ENCODE measurements at places on chromosomes 12 and 14.

- DNase-seq: no peak
These were observed 25.5 kb upstream of the BCDIN3D start for GRCh38 chr12:49868449-49868848.

DNA sequence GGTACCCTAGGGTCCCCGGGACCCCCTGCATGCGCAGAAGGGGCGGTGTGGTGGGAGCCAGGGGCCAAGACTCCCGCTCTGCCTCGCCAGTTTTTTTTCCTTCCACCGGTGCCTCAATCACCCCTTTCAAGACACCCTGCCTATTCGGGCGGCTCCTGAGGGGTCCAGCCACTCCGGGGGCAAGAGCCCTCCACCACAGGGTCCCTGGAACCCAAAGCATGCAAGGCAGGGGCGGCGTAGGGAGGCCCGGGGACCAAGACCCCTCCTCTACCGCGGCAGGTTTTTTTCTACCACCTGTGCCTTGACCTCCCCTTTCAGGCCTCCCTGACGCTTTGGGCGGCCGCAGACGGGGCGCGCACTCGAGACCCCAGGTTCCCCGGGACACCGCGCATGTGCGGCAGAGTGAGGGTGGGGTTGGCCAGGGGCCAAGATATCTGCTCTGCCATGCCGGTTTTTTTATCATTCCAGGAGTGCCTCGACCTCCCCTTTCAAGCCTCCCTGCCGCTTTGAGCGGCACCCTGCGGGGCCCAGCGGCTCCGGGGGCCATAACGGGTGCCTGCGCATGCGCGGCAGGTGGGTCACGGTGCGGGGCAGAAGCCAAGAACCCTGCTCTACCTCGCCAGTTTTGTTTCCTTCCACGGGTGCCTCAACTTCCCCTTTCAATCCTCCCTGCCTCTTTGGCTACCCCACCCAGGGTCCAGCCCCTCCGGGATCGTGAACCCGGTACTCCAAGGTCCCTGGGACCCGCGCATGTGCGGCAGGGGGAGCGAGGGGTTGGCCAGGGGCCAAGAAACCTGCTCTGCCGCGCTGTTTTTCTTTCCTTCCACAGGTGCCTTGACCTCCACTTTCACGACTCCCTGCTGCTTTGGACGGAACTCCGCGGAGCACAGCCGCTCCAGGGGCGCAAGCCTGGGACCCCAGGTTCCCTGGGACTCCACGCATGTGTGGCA is 328.1 kb downstream of the ALG10 start:
- DNase-seq: no peak

- peak; percentile 33 for DNase-seq
These were observed 85.1 kb upstream of the C14orf180 start for GRCh38 chr14:104494483-104494882.

DNA sequence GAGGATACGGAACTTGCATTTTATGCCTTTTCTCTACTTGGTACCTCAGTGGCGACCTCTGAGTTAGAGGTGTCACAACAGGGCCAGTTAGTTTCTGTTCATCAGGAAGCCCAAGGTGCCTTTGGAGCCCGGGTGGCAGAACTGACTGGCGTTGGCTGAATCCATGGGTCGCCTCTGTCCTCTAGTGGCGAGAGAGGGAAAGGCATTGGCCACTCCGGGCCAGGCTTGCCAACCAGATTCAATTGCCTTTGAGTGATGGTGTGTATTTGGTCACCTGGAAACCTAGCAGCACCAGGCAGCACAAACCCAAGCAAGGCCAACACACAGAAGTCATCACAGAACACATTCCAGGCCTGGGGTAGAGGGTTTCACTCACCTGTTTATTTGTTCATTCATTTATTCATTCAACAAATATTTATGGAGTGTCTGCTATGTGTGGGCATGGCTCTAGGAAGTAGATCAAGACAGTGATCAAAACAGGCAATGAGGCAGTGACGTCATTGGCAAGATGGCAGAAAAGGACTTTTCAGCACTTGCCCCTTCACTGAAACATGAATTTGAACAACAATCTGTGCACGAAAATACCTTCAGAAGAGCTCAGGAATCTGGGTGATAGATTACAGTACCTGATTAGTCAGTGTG is 40.5 kb upstream of the KCNA5 start:
- peak; percentile 58 for DNase-seq
